ENCODE measurements at places on chromosomes 5 and 9.

DNA sequence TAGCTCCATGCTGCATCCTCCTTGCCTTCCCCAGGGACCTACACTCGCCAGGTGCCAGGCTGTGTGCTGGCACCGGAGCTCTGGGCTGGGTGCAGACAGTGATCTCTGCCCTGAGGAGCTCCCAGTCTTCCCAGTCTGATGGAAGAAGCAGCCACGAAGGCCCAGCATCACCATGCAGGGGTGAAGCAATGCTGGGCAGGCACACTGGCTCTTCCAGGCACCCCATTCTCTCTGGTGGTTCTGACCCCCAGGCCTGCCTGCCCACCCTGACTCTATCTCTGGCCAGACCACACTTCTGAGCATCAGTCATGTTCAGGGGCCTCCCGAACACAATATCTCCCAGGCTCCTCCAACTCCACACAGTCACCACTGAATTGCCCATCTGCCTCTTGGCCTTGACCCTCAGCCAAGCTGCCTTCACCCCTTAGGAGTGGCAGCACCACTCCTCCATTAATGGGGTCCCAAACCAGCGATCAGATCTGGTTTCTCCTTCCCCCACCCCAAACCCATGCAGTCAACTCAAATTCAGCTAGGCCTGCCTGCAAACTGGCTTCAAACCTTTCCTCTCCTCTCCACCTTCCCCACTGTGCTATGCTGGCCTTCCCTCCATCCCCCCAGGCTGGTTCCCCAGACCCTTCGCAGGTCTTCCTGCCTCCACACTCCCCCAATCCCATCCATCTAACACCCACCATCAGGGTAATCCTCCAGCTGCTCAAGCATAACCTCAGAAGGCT, 102.7 kb upstream of the MVB12B start:
- no peak for DNase-seq

DNA sequence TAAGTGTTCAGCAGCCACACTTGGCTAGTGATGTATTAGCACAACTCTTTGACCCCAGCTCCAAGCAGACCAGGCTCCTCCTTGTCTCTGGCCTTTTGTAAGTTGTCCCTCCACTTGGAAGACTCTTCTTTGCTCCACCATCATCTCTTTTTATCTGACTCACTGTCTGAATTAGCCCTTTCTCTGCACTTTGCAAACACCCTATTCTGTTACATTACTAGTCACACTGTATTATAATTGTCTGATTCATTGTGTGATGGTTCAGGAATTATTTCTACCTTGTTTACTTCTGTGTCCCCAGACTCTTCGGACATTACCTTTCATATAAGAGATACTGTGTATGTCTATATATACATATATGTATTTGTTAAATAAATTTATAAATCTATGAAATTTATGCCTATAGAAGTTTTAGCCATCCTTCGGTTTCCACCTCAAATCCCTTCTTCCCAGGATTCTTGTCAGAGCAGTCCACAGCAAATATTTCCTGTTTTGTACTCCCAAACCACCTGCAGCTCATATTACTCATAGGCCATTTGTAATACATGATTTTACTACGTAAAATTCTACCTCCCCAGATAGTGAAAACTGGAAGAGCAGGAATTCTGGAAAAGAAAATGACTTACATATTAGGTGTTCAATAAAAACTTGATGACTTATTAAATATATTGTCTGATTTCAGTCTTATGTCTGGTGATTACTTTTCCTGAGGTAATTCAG, 69.0 kb downstream of the MTAP start:
- DNase-seq = no peak

GRCh38 chr9:70480405-70480980, 66.0 kb upstream of the KLF9 start:
- peak; percentile 31 for DNase-seq

DNA sequence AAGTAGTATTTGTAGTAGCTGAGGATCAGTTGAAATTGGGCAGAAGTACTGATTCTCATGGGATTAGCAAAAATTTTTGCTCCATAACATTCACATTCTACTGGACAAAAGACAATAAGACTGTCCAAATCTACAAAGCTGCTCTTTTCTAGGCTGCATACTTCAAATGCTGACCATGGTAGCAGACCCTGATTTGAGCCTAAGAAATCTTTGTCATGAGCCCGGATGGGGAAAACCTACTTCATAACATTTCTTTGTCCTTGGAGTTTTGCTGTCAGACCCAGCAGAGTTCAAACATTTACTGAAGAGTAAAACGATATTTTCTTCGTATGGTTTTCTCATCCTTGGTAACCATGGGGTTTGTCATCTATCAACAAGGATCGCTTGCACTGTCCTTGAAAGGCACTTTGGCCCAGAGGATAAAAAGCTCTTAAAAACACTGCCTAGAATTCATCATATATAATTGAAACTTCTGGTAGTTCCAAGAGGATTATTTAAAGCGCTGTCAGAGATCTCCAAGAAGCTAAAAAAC, 216.9 kb downstream of the CAVIN4 start:
- no peak for DNase-seq

DNA sequence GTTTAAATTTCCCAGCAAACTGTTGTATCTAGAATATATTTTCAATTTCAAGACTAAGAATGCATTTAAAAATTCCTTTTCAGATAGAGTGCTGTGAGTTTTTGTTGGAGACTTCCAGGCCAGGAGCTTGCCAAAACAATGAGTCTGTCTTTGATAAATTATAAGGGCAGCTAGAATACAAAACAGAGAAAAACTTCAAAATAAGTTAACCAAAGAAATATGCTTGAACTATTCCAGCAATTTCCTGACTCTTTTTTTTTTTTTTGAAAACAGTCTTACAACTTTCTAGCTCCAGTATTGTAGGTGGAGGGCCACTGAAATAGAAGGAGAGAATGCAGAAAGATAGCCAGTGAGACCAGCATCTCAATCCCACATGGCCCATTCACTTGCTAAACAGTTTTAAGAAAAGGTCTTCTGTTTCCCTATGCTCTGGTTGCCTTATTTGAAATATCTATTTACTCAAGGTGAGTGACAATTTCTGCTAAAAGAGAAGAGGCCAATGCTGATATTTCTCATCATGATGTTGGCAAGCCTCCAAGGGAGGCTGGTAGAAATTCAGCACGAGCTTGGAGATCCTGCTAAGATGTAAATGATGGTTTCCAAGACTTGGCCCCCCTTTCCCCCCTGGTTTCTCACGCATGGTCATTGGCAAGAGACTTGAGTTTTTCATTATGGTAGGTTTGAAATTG, 103.2 kb downstream of the USP20 start:
- DNase-seq = no peak

DNA sequence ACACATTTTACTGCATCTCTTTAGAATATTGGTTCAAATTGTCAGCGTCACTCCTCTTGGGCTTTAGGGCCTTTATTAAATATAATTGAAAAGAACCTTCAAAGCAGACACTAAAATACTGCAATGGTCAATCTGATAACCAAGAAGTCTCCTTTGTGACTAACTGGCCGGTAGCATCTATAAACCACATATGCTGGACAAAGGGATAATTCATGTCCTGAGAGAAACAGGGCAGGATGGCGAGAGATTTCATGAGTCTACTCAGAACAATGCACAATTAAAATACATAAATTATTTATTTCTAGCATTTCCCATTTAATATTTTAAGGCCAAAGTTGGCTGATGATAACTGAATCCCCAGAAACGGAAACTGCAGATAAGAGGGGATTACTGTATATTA, 1083.4 kb upstream of the CDH18 start:
- no peak for DNase-seq

- DNase-seq = no peak
Measured at GRCh38 chr9:134010310-134011173, 14.7 kb upstream of the BRD3OS start.

Measured in cerebellar nuclear complex (tissue), 1 donor.